ENCODE measurements at places on chromosomes 11 and 22.

DNA sequence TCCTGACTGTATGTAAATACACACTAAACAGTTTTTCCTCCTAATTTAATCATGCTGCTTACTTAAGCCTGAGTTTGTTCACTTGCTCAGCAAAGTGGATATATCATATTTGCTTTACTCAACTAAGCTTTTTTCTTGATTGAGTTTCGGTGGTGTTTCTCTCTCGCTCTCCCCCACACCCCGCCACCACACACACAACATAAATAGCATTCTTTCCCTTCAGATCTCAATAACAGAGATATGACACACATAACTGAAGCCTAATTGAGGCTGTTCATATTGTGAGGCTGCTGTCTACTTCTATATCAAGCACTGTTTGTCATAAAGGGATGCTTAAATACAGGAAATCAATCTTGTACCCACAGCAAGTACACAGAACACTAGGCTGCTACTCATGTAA, 364.9 kb downstream of the FAT3 start:
- no peak for DNase-seq

- DNase-seq: no peak
Observed at GRCh38 chr11:36316049-36316448, 20.0 kb downstream of the PRR5L start.

DNA sequence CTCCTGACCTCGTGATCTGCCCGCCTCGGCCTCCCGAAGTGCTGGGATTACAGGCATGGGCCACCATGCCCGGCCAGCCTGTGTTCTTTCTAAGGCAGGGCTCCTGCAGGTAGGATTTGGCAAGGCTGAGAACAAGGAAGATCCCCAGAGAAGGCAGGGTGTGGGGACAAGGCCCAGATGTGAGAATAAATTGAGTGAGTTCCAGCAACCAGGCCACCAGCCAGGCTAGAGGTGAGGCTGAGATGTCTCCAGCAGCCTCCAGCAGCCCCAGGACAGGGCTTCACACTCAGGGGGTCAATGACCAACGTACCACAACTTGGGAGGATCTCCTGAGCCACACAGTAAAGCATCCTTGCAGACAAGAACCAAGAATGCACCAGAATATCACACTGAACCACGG, 75.1 kb downstream of the BUD13 start:
- DNase-seq: no peak

- no peak for DNase-seq
Observed at GRCh38 chr11:107017433-107018218, 650 bp downstream of the GUCY1A2 start.

- DNase-seq: no peak
Observed at GRCh38 chr11:131817687-131818188, 447.3 kb downstream of the NTM start.

DNA sequence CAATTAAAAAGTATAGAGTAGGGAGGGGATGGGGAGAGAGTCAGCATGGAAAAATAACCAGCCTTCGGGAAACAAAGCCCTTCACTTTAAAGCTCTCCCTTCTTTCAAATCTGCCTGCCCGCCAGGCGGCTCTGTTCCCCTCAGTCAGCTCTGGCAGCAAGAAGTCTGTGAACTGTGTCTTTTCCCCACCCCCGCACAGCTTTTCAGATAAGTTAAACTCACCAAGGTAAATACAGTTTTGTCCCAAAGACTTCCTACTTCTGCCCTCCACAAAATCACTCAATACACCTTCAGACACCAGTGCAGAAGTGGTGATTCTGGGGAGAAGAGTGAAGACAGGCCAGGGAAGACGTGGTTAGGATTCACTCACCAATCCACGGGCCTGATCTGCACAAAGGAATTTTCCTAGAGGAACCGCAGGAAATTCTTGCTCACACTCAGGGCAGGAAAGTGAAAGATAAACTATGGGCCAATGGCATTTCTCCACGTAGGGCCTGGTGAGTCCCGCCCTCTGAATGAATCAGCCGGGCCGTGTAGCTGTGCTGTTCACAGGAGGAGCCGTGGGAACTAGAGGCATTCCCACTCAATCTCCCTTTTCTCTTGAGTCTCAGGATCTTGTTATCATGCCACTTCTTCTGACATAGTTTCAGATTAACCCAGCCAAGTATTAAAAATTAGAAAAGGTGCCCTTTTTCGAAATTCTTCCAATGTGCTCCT, at the start of gene TRIM5:
Gene TRIM5, minus strand, starts transcription at position 429 of the 717 bp plus-strand sequence. CDS start 4,897 bp downstream, outside the sequence.
- DNase-seq: peak; percentile 91

Data from AG04449 (cell line).